ENCODE measurements at places on chromosomes 12 and 14.

DNA sequence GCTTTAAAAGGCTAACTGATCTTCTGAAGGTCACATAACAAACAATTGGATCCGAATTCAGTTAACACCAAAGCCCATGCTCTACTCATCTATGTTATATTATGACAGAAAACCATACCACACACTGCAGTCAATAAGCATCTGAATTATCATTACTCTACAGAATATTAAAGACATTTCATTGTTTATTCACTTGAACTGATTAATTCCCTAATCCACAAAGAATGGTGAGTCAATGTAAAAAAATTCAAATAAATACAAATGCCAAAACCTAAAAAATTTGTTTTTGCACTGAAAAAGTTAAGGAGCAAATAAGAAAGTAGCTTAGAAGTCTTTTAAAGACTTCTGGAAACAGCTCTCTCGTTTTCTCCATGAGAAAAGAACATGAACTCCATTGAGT, 13.7 kb downstream of the NID2 start:
- DNase-seq: no peak

DNA sequence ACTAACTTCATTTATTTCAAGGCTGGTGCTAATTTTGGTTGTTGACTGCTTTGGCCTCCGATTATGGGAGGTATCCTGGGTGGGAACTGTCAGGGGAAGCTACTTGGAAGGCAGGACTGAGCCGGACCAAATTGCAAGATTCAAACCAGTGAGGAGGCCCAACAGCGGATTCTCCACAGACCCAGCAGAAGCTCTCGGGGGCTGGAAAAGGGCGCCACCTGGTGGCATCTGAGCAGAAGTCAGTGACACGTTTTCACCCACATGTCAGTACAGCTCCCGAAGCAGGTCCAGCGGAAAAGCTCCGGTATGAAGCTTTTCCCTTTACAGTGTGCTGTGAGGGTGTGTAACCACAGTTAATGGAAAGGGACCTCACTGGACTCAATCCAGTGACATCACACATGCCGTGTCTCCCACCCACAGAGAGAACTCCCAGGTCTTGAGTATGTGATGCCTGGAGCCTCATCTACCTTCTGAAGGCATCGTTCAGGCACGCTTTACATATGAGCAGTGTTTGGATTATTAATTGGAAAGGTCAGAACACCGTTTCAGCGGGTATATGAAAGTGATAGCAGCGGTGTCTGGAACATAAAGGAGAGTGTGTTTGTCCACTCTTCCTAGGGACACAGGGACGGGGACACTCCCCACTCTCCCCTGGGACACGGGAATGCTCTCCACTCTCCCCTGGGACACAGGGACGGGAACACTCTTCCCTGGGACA, 3.6 kb upstream of the P2RX2 start:
- peak; percentile 90 for DNase-seq

GRCh38 chr14:51451561-51451960, 200.1 kb upstream of the FRMD6 start:
- no peak for DNase-seq

DNA sequence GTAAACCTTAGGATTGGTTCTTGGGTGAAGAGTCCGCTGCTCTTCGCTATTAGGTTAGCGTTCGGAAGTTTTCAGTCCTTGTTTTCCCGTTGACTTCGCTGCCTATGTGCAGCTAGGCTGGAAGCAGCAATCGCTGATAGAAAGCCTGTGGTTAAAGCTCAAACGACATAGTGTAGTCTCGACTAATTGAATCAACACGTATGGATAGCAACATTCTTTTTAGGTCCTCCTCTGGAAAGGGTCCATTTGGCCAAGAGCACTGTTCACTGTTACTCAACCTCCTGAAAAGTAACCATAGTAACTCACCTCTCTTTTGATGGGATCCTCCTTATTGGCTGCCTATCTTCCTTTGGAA, 355.5 kb downstream of the SNAPC1 start:
- no peak for DNase-seq

DNA sequence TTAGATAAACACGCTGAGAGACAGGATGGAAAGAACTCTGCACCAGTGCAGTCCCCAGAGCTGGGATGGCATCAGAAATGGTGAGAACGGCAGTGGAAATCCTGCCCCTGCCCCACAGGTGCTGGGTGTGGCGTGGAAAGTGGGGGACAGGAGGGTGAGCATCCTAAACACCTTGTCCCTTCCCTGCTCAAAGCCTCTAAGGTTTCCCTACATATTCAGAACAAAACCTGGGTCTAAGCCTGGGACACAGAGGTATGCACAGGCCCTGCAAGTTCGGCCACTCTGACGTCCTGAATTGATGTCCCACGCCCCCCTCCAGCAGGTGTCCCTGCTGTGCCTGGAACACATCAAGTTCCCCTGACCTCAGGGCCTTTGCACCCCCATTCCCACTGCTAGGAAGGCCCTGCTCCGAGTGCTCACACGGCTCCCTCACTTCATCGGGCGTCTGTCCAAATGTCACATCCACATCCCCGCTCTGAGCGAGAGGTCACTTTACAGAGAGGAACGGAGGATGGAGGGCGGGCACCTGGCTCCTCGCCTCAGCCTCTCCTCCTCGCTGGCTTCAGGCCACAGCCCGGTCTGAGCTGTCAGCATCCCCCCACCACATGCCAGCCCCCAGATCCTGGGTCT, 38.5 kb upstream of the SFSWAP start:
- DNase-seq: no peak

DNA sequence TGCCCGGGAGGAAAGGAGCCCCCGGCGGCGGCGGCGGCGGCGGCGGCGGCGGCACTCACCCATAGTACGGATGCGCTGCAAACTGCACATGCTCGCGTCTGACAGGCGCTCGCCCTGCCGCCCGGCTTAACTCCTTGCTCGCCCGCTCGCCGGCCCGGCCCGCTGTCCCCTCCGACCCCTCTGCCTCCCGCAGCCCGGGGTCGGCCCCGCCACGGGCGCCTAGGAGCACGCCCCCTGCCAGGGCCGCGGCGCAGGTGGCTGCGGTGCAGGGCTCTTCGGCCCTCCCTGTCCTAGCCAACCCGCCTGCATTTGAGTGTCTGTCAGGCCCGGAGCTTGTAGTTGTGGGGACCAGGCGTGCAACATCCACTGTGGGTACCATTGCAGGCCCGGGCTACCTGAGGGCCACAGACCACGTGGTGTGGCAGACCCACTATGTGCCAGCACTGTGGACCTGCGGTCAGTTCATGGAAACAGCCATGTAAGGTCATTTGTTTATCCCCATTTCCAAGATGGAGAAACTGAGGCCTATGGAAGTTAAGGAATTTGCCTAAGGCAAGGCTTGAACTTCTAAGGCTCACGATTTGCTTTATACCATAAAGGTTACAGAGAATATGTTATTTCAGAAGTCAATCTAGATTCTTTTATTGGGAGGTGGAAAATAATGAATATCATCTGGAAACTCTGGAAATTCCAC, 17.6 kb upstream of the PLEKHH1 start:
- DNase-seq: peak; percentile 51

- peak; percentile 71 for DNase-seq
Observed at GRCh38 chr12:62817556-62818271, 117.2 kb downstream of the PPM1H start.

DNA sequence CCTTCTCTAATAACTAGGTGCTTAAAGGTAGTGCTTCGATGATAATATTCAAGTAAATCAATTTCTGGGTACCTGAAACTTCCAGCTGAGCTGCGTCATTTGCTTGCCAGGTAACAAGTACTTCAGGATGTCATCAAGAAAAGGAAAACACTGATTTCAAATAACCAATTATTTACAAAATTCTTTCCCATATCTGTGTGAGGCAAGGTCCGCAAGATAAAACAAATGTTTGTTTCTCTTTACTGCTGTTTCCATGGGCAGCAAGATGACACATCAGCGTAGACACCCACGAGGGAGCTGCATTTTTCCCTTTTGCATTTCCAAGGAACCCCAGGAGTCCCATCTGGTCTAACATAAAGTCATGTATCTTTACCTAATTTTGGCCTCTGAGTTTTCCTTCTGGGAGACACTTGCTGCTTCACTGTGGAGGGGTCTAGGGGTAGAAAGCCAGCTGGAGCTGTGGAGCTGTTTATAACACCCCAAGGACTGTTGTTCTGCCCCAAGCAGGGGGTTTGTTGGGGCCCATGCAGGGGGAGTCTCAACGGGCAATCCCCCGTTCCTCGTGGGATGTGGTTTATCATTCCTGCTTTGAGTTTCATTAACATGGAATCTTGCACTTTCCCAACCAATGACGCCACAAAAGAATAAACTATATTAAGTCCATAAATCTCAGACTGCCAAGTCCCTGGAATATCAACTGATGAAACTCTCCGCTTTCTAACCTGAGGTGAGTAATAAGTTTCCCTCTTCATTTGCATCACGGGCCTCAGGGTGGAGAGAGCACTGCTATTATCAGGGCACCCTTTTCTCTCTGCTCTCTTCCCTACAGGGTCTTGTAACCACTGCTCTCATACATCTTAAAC, 112.8 kb upstream of the PELI2 start:
- no peak for DNase-seq

DNA sequence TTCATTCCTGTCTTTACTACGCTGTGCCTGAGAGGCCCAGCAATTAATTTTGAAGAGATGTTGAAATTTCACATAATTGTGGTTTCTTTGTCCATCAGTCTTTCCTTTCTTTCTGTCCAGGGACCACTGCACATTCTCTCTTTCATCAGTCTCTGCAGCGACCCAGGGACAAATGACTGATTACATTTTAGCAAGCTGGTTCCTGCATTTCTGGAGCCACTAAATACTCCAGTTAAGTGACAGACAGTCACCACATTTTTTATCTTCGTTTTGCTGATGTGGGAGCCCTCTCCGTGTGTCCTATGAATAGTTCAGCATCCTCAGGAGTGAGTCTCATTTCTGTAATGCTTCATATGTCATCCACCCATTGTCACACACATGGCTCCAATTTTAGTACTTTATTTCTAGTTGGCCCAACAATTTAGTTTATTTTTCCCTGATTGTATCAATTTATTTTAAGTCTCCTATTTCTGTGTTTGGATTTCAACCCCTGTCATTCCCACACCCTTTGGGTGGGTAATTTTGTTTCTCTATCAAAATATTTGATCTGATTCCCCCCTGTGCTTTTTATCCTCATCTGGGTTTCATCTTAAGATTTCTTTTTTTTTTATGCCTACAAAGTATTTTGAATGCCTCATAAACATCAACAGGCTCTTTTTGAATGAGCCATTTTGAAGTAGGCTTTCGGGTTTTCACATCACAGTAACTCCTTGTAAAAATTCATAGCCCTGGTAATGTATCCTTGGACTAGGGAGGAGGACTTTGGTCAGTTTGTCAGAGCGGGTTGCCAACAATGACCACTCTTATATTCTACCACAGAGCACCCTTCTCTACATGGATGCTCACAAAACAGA, 1196.5 kb downstream of the GALC start:
- peak; percentile 10 for DNase-seq

- DNase-seq: peak; percentile 88
Observed at GRCh38 chr14:50560931-50561285, 963 bp downstream of the ATL1 start.

- no peak for DNase-seq
Observed at GRCh38 chr14:104432611-104433231, 146.8 kb upstream of the C14orf180 start.

DNA sequence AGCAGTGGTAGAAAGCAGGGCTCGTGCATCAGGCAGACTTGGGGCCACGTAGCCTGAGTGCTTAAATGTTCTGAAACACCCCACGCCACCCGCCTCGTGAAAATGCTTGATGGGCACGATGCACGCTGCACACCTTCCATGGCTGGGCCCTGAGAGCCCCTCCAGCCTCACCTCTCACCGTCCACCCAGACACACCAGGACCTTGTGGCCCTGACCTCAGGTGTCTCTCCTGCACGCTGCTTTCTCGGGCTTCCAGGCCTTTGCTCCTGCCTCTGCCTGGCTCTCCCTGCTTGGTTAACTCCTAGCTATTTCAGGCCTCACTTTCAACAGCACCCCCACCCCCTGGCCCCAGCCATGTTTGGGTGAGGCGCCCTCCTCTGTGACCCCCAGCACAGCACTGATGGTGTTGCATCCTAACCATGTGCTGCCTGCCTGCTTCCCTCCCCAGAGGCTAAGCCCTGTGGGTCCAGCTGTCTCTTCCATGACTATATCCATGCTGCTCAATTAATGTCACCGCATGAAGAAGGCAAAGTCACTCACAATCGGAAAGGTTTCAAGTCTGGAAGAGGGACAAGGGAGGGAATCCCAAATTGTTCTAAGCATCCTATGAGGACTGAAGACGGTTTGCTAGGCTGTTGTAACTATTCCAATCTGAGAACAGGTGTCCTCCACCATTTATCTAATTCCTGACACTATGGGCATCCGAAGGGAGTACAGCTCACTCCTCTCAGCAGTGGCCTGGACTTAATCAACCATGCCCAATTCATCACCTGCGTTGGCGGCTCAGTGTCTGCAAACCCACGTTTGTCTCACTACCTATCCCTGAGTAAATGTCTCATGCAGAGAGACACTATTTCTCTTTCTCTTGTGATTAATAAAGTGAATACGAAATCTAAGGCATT, 82.2 kb downstream of the CCDC88C start:
- DNase-seq: no peak

DNA sequence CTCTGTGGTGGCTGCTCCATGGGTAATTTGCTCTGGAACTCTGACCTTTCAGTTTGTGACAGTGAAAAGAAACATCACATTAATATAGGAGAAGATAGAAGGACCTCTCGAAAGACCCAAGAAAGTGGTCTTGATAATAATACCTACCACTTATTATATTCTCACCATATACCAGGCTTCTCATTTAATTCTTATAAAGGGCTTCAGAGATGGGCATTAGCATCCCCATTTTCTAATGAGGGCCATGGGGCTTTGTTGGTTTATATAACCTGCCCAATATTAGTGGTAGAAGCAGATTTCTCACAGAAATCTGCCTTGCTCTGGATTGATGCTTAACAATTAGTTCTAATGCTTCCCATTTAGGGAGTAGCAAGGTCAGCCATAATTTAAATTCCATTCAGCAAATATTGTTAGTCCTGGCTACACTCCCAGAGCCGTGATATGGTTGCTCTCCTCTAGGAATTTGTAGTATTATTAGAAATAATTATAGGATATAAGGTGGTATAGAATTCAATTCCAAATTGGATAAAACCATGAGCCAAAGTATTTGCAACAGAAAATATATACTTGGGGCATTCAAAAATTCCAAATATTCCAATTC, 7.4 kb upstream of the AMIGO2 start:
- no peak for DNase-seq

- DNase-seq: no peak
Observed at GRCh38 chr14:90442388-90442787, 45.6 kb downstream of the CALM1 start.
